Right ventricle myocardium superior (tissue), 1 donor: ENCODE measurements at places on chromosomes 5 and 9. TPM values are rescaled to one million over a fixed set of nuclear protein-coding genes. Genes with fewer than 3 reads are reported as not detected.

Gene GRIN1
- not detected for total RNA-seq

Gene HMMR
- total RNA-seq, result 0.54 TPM

Gene MYORG
- total RNA-seq, result 8.1 TPM

Gene QRFP
- total RNA-seq, result not detected

Gene TRAF1
- total RNA-seq, result 2.2 TPM

Gene EGFLAM
- 9.1 TPM for total RNA-seq

Gene CER1
- total RNA-seq, result not detected

Gene TMC1
- total RNA-seq, result not detected

Gene LHX3
- total RNA-seq, result not detected

Gene PCDHGB4
- total RNA-seq, result 5.8 TPM

Gene GRM6
- not detected for total RNA-seq

Gene COL5A1
- 12.7 TPM for total RNA-seq

Gene IFNA2
- total RNA-seq, result not detected

Gene PLEKHG4B
- not detected for total RNA-seq

Gene CDKN2B-AS1
- not detected for total RNA-seq

Gene MEIKIN
- total RNA-seq, result not detected

Gene SPATA31C1
- not detected for total RNA-seq

Gene GRXCR2
- total RNA-seq, result 9.6 TPM

Gene SIT1
- not detected for total RNA-seq

Gene IFNA13
- not detected for total RNA-seq

Gene PFN3
- not detected for total RNA-seq

Gene DOCK8
- 3.4 TPM for total RNA-seq

Gene CD14
- 37.7 TPM for total RNA-seq

Gene OR1J2
- not detected for total RNA-seq

Gene TLR4
- 15.6 TPM for total RNA-seq

Gene LIX1
- not detected for total RNA-seq

Gene IL3
- not detected for total RNA-seq

Gene RASGRF2
- 6.4 TPM for total RNA-seq

Gene ZNF879
- total RNA-seq, result 4.0 TPM

Gene LCN15
- total RNA-seq, result not detected

Gene TMEM232
- 3.2 TPM for total RNA-seq

Gene TICAM2
- total RNA-seq, result 2.7 TPM

Gene ANKRD34B
- total RNA-seq, result not detected

Gene LAMC3
- total RNA-seq, result 0.03 TPM

Gene HTR4
- total RNA-seq, result 0.22 TPM

Gene PCDHGA6
- total RNA-seq, result 6.7 TPM

Gene CRHBP
- total RNA-seq, result 0.27 TPM

Gene OTULINL
- total RNA-seq, result 4.9 TPM

Gene IRX2
- 5.6 TPM for total RNA-seq

Gene ANKRD20A1
- total RNA-seq, result 1.6 TPM

Gene KIF12
- not detected for total RNA-seq

Gene CHD1
- total RNA-seq, result 11.8 TPM

Gene LOX
- 3.1 TPM for total RNA-seq

Gene LCN1
- not detected for total RNA-seq

Gene TMEM38B
- 69.5 TPM for total RNA-seq
